Heart right ventricle (tissue), 16 donors: ENCODE measurements at places on chromosomes 11 and 22. TPM values are rescaled to one million over a fixed set of nuclear protein-coding genes. Genes with fewer than 3 reads are reported as not detected.

The OR4D5 gene
- total RNA-seq: not detected

The CDC42EP1 gene
- 16.8 TPM for total RNA-seq

The LBHD1 gene
- total RNA-seq: 3.1 TPM

The USP2 gene
- total RNA-seq: 164 TPM

The TMPRSS4 gene
- total RNA-seq: 0.34 TPM

The MS4A7 gene
- total RNA-seq: 20.7 TPM

The PKNOX2 gene
- 4.0 TPM for total RNA-seq

The EMID1 gene
- total RNA-seq: 0.49 TPM

The APOA4 gene
- total RNA-seq: not detected

The OR52I1 gene
- not detected for total RNA-seq

The VWA5A gene
- 3.7 TPM for total RNA-seq

The PTPRJ gene
- 5.7 TPM for total RNA-seq

The CREB3L1 gene
- 27.5 TPM for total RNA-seq

The HPS4 gene
- total RNA-seq: 7.9 TPM

The PC gene
- 12.7 TPM for total RNA-seq

The BTBD10 gene
- total RNA-seq: 20.6 TPM

The OVCH2 gene
- total RNA-seq: not detected

The MYBPC3 gene
- total RNA-seq: 2,415 TPM

The B4GALNT4 gene
- 0.09 TPM for total RNA-seq

The HORMAD2 gene
- not detected for total RNA-seq

The IRF7 gene
- 17.5 TPM for total RNA-seq

The KCNK4 gene
- not detected for total RNA-seq

The SYT8 gene
- total RNA-seq: not detected

The LINC01488 gene
- total RNA-seq: 0.13 TPM

The OR56A1 gene
- total RNA-seq: not detected

The AQP11 gene
- 0.68 TPM for total RNA-seq

The OR1S2 gene
- not detected for total RNA-seq

The OSBP2 gene
- total RNA-seq: 18.0 TPM

The HSD17B12 gene
- total RNA-seq: 109 TPM

The CCDC73 gene
- total RNA-seq: not detected

The CD3G gene
- total RNA-seq: not detected

The TMEM191C gene
- not detected for total RNA-seq

The KCNE3 gene
- total RNA-seq: 1.3 TPM

The ACR gene
- 0.50 TPM for total RNA-seq

The C11orf21 gene
- 44.0 TPM for total RNA-seq

The OR5B21 gene
- total RNA-seq: not detected

The MAPK8IP1 gene
- total RNA-seq: 5.3 TPM

The MMP13 gene
- not detected for total RNA-seq

The KIRREL3 gene
- 0.30 TPM for total RNA-seq

The LRRC10B gene
- total RNA-seq: 0.47 TPM

The MYO7A gene
- total RNA-seq: 2.2 TPM

The OSBPL5 gene
- total RNA-seq: 16.3 TPM

The SHISAL1 gene
- total RNA-seq: 0.71 TPM

The ARHGAP32 gene
- total RNA-seq: 3.5 TPM

The SMTNL1 gene
- total RNA-seq: not detected

The MMP27 gene
- total RNA-seq: not detected

The RHOD gene
- total RNA-seq: 28.9 TPM
